ENCODE measurements at places on chromosomes 11 and 22. TPM values are rescaled to one million over a fixed set of nuclear protein-coding genes. Genes with fewer than 3 reads are reported as not detected.

DNA sequence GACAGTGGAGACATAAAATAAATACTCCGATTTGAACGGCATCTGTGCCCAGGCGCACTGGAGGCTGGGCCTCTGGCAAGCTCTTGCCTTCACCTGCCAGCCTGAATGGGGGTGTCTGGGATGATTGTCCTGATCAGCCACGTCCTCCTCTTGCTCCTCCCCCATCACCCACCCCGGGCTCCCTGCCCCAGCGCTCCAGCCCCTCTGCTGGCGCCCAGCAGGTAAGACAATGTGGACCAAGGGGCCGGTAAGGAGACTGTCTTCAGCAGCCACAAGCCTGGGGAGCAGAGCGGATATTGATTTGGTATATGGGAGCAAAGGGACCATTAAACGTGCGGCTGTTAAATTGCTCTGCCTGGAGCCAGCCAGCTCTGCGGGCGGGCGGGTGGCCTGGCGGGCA, 24.9 kb downstream of the WNT11 start:
- DNase-seq, result no peak

DNA sequence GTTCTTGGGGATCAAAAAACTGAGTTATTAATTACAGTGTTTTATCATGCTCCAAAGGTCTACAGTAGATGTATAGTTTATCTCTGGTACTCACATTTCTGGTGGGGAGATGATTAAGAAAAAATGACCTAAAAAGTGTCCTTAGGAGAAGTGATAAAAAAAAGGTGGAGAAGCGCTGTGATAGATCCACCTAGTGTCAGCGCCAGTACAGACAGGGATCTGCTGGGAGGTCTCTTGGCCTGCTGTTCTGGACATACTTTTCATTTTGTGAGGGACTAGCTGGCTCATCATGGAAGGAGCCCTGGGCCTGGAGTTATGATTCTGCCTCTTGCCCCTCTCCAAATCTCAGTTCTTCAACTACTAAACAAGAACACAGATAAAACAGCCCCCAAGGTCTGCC, 2.9 kb downstream of the ELF5 start:
- no peak for DNase-seq

GRCh38 chr22:38205261-38206128, 3.7 kb downstream of the MAFF start:
- no peak for DNase-seq

The OR52A1 gene
- not detected for total RNA-seq

- DNase-seq, result no peak
Measured at GRCh38 chr11:95725196-95725595, 64.4 kb downstream of the FAM76B start.

The ZNF214 gene
- 0.10 TPM for total RNA-seq

- DNase-seq, result no peak
Measured at GRCh38 chr11:124759266-124760204, 2.6 kb downstream of the ESAM start.

- peak; percentile 60 for DNase-seq
Measured at GRCh38 chr11:65427691-65428577, 5.3 kb downstream of the NEAT1 start.

The MYRF gene
- total RNA-seq, result 2.2 TPM

- DNase-seq, result peak; percentile 41
Measured at GRCh38 chr11:68904248-68904847, 657 bp downstream of the IGHMBP2 start.

DNA sequence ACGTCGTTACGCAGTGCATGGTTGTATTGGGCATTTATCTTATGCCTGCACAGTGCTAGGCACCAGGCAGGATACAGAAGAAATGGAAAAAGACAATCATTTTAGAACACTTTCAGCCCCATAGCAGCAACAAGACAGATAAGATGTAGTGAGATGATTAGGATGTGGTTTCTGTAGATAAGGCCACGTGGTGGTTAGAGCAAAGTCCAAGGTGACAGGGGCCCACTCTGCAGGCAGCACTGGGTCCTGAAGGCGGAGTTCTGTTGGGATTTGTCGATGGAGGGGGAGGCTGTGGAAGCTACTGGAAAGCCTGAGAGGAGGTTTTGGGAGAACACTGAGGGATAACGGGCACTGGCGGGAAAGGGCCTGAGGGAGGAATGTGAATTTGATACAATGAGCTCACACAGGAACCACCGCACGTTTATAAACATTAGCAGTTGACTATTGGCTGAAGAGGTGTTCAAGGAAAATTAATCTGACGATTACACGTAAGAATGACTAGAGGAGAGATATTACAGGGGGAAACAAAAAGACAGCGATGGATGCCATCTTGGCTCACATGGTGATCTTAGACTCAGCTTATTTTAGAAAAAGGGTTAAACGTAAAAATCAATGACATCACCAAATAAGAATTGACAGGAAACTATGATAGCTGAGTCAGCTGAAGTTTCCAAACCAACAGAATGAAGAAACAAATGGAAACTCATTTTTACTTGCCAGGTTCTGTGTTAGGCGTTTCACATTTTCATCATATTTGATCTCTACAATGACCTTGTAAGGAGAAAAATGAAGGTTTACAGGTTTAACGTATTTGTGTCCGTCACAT, 551.0 kb downstream of the OPCML start:
- no peak for DNase-seq

The KDM4E gene
- total RNA-seq, result not detected

The NXF1 gene
- 117 TPM for total RNA-seq

GRCh38 chr11:58763120-58763490, 31.4 kb upstream of the GLYAT start:
- DNase-seq, result no peak

GRCh38 chr11:6611963-6612212, 128 bp downstream of the TAF10 start:
- DNase-seq, result no peak

The TBX10 gene
- not detected for total RNA-seq

DNA sequence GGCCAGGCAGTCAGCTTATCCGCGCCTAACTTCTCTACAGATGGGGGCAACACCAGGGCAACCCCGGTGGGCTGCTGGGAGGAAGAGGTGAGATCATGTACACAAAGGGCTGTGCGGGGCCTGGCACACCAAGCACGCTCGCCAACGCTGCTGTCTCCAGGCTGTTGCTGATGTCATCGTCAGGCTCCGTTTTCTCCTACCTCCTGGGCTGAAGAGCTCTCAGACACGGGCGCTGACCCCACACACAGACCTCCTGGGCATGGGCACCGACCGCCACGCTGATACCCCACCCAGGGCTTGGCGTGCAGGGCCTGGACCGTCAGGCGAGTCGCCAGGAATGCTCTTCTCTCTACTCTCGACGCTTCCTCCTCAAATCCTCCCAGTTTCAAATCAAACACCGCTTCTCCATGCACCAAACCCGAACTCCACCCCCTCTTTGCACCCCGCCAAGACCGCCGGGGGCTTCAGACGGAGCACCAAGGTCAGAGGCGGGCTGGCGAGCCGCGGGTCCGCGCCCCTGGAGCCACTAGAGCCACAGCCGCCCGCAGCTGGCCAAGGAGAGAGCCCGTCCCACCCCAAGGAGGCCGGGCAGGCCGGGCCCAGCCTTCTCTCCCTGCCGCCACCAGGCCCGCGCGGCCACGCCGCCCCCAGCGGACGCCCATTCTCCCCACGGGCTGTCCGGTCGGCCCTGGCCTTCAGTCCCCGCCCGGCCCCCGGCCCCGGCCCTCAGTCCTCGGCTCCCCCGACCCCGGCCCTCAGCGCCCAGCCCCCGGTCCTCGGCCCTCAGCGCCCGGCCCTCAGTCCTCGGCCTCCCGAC, 772 bp downstream of the SBF1 start:
- DNase-seq, result peak; percentile 58

DNA sequence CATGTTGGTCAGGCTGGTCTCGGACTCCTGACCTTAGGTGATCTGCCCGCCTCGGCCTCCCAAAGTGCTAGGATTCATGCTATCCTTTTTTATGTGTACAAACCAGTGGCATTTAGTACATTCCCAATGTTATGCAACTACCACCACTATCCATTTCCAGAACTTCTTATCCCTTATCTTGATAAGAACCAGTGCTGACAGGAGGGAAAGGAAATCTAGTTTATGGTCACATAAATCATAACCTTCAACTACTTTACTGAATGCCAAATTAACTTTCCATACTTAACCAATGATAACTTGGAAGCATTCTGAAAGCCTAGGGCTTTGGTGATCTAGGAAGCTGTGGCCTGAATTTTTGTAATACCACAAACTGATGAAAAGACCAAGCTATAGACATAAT, 170.4 kb downstream of the SWAP70 start:
- no peak for DNase-seq

The TMEM151A gene
- 0.10 TPM for total RNA-seq

DNA sequence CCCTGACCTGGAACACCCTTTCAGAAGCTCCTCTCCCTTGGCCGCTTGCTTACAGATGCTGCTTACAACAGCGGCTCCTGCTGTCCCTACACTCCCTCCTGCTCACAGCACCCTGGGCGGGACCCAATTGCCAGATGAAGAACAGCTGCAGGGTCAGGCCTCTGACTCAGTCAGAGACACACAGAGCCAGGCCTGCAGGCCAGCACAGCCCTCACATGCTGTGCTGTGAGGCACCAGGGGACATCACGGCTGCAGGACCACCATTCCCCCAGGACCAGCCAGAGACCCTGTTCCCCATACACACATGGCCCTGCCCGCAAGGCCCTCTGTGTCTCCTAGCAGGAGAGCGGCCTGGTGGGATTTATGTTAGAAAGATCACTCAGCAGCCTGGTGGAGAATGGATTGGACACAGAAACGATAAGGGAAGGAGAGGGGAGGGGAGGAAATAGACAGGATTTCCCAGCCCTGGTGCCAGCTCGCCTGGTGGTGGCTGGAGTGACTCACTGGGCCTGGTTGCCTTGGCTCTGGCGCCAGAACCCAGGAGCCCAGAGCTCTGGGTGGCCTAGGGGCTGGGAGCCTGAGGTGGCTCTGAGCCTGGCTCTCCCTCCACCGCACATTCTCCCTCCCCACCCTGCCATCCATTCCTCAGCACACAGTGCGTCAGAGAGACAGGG, 6.7 kb downstream of the CAPN5 start:
- no peak for DNase-seq

- DNase-seq, result no peak
Measured at GRCh38 chr11:71930556-71931244, 1.9 kb downstream of the RNF121 start.

The JAML gene
- 272 TPM for total RNA-seq

GRCh38 chr22:24060375-24060788, 49.3 kb downstream of the CABIN1 start:
- no peak for DNase-seq
